Liver (tissue), 10 donors: ENCODE measurements at places on chromosomes 7 and 10. TPM values are rescaled to one million over a fixed set of nuclear protein-coding genes. Genes with fewer than 3 reads are reported as not detected.

SLC12A9 gene
- 1.8 TPM for polyA plus RNA-seq

AUTS2 gene
- 6.4 TPM for polyA plus RNA-seq

GRM3 gene
- polyA plus RNA-seq: not detected

NME8 gene
- polyA plus RNA-seq: not detected
